ENCODE measurements at places on chromosomes 16 and 17. TPM values are rescaled to one million over a fixed set of nuclear protein-coding genes. Genes with fewer than 3 reads are reported as not detected.

PTGES3L gene
- 2.7 TPM for total RNA-seq

ASIC2 gene
- total RNA-seq = not detected

TP53TG3D gene
- total RNA-seq = not detected

DNA sequence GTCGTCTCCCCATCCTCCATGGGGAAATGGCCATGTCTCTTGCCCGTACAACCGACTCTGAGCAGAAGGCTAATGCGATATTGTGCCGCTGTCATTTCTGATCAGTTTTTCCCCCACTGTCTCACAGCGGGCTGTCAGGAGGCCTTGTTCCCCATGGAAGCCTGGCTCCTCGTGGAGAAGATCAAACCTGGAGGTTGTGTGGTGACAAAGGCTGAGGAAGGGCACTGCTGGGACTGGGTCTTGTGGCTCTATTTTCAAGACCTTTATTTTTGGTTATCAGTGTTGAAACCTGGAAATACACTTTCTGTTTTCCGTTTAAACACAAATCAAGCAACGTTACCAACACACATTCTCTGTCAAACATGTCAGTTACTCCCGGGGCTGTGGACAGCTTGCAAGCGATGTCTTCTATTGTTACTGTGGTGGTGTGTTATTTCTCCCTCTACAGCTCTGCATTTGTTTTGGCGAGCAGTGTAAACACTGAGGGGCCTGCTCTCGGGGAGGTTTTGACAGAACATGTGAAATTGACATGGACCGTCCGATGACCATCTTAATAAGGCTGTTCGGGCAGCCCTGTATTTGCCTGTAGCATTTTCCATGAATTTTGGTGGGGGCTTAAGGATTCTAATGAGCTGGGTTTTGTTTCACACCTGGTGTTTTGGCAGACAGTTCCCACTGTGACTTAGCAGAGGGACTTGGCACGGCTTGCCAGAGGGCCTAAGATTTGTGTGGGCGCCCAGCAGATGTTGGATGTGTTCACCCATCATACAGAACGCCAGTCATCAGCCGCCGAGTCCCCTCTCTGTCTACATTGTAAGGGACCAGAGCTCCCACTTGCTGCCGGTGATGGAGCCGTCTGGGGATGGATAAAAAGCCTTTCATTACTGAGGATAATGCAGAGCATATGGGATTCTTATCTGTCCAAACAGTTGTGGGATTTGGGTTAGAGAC, 12.5 kb downstream of the RBFOX1 start:
- no peak for DNase-seq

- no peak for DNase-seq
Observed at GRCh38 chr16:50761267-50761666, 19.4 kb downstream of the CYLD start.

GRCh38 chr17:39563476-39563875, 44.2 kb downstream of the NEUROD2 start:
- no peak for DNase-seq

GRCh38 chr16:4370151-4370550, 1.5 kb upstream of the VASN start:
- DNase-seq = no peak

DNA sequence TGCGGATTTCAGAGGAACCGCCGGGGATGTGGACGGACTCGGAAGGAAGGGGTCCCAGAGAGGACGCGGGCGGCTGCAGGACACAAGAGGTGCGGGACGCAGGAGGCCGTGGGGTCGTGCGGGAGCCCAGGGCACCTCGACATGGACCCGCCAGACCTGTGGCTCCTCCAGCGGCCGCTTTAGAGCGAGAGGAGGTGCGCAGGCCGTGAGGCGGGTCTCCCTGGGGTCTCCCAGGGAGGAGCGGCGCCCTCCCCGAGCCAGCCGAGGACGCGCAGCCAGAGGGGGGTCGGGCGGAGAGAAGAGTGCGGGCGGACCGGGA, 6.8 kb upstream of the FLYWCH1 start:
- no peak for DNase-seq

DNA sequence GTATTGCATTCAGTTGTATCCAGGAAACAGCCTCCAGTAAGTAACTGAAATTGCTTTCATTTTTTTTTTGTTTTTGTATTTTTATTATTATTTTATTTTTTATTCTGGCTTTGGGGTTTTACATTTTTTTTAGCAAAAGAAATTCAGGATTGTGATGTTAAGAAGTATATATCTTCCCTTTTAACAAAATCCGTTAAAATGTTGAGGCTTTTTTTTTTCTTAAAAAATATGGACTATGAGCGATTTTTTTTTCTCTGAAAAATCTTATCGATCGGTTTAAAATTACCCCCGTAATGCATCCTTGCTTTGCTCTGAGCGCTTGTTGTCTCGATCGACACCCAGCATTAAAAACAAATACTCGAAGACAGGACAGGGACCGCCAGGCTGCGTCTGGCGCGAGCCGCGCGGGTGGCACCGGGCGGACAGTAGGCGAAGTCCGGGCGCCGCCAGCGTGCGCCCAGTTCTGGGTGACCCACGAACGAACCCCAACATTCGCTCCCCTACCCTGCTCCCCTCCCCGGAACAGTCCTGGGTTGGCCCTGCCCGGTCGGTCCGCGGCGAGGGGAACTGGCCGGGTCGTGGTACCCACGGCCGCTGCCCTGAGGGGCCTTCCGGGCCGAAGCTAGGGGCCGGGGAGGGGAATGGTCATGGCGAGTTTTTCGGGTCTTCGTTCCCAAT, 482 bp downstream of the BAHCC1 start:
- DNase-seq = no peak

DNA sequence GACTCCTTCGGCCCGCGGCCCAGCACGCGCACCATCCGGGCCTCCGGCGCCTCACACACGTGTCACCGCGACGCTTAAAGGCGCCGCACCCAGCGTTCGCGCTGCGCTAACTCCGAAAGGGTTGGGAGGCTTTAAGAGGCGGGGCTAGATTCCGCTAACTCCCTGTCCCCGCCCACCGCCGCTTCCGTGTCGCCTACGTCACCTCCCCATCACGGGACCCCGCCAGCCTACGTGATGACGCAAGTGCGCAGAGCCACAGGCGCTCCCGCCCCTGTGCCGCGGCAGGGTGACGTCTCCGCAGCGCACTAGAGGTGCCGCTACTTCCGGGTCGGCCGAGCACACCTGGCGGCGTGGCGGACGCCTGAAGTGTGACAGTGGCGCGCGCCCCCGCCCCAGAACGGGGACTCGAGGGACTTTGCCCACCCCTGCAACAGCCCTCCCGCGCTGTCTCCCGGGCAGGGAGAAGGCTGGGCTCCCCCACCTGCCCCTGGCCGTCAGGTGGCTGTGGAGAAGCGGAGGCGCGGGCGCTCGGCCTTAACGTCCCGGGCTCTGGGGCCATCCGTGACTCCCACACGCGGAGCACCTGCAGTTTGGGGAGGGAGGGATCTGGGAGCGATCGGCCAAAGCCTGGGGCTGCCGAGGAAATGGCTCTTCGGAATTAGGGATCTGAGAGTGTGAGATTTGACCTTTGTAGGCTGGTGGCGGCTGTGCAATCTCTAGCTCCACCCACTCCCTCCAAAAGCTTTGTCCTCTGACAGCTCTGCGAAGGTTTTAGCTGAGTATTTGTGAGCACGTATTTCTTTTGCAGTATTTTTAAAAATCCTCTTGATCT, at the start of gene USP36:
USP36 (minus strand) TSS at position 35 of the 832 bp plus-strand sequence. CDS start 4,451 bp downstream, outside the sequence.
- peak; percentile 100 for DNase-seq
